ENCODE measurements at places on chromosomes 4 and X. TPM values are rescaled to one million over a fixed set of nuclear protein-coding genes. Genes with fewer than 3 reads are reported as not detected.

Gene UGT2A3
- not detected for total RNA-seq

Gene MAGED4
- 2.2 TPM for total RNA-seq

Gene TCEAL6
- 0.55 TPM for total RNA-seq

DNA sequence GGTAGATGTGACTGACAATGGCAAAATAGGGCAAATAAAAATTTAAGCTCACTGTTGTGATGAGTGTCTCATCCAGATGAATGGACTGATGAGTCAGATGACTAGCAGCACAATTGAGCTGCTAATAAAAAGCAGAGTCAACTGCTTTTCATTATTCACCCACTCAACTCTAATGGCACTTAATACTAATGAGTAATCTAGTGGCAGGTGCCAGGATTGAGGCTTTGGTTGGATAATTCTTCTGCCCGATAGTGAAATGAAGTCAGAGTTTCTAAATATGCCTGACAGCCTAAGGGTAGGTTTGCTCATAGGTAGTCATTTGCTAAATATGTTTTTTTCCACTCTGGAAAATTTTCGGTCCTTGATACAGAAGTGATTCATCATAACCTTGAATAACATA lies 10.4 kb downstream of the OGT start:
- no peak for DNase-seq

DNA sequence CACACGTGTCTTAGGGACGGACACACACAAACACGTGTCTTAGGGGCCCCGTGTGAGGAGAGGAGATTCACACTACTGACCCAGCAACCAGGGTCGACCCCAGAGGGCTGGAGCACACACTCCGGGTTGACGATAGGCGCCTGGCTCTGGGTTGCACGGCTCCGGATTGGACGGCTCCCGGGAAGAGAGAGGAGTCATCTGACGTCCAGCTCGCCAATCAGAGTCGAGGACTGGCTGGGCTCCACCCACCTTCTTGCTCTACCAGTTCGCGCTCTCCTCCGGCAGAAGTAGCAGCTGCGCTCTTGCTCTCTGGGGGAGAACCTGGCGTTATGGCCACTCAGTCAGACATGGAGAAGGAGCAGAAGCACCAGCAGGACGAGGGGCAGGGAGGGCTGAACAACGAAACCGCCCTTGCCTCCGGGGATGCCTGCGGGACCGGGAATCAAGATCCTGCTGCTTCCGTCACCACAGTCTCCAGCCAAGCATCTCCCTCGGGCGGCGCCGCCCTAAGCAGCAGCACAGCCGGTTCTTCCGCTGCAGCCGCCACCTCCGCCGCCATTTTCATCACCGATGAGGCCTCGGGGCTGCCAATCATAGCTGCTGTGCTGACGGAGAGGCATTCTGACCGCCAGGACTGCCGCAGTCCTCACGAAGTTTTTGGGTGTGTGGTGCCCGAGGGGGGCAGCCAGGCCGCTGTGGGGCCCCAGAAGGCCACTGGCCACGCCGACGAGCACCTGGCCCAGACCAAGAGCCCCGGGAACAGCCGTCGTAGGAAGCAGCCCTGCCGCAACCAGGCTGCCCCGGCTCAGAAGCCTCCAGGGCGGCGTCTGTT lies 74.3 kb downstream of the NUDT10 start:
- DNase-seq: no peak

DNA sequence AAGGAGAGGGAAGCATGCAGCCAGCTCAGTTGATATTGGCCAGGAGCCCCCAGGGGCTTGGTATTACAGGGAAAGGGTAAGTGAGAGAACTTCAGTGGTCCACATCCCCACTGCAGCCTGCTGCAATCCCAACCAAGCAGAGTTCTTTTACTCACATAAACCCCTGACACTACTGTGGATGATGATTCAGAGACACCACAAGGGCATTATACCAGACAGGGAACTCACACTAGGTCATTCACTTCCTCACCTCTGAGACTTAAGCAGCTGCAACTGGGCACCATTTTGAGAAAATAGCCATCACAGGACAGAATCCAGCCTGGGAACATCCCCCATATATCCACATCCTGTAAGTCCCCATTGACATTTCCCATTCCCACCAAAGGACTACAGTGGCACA lies 248.0 kb downstream of the INPP4B start:
- DNase-seq: no peak

- no peak for DNase-seq
These were observed 406.1 kb upstream of the TRAM1L1 start for GRCh38 chr4:117491516-117491915.

- DNase-seq: no peak
These were observed 79.5 kb downstream of the PRKG2 start for GRCh38 chr4:81135501-81135900.

DNA sequence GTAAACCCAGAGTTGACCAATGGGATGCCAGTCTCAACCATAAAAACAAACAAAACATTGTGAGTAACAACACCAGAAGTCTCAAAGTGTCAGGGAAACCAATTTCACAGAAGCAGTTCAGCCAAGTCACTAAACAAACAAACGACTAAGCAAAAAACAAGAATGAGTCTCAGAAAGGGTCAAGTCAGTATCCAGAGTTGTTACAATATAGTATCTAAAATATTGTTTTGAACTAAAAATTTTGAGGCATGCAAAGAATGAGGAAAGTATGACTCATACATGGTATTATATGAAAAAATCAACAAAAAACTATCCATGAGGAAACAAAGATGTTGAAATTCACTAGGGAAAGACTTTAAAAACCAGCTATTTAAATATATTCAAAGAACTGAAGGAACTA lies 70.6 kb downstream of the AR start:
- no peak for DNase-seq

GRCh38 chr4:156654410-156654809 lies 317.2 kb downstream of the PDGFC start:
- no peak for DNase-seq

Gene AMTN
- total RNA-seq: not detected

- DNase-seq: no peak
These were observed 52.8 kb upstream of the PSAPL1 start for GRCh38 chr4:7487502-7487901.

Gene ENPP6
- 0.19 TPM for total RNA-seq

GRCh38 chrX:136219893-136220292 lies 31.3 kb downstream of the MAP7D3 start:
- no peak for DNase-seq

Gene XAGE2
- not detected for total RNA-seq

- no peak for DNase-seq
These were observed 2.2 kb downstream of the KCND1 start for GRCh38 chrX:48969471-48969870.

GRCh38 chr4:40550948-40551462 lies 78.7 kb downstream of the RBM47 start:
- no peak for DNase-seq

Gene RPL10
- total RNA-seq: 2,861 TPM

DNA sequence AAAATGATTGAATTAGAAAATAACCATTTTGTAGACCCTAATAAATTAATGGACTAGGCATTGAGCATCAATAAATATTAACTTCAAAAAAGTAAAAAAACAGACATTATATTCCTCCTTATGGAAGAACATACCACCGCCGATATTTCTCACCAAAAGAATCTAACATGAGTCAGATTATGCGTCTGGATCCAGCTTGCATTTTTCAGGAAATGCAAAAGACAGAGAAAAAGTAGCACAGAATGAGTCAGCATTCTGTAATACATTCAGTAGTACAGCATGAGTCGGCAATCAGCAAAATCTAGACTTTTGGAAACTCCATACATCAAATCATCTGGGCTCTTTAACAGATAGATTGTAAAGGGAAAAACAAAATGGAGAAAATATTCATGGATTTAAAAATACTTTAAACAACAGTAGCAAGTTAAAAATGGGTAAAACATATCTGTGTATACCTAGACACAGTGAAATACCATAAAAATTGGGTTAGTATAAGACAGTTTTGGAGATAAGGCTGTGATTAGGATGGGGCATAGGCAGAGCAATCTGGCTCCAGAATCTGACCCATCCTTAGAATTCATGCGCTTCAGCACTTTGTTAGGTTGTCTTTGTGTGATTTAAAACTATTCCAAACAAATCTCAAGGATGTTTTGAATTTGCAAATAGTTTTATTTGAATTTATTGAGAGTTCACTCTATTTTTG lies 633.0 kb upstream of the FAM241A start:
- no peak for DNase-seq

GRCh38 chr4:119517361-119518229 lies 111.0 kb downstream of the PDE5A start:
- no peak for DNase-seq

Gene TAPT1
- 56.8 TPM for total RNA-seq

DNA sequence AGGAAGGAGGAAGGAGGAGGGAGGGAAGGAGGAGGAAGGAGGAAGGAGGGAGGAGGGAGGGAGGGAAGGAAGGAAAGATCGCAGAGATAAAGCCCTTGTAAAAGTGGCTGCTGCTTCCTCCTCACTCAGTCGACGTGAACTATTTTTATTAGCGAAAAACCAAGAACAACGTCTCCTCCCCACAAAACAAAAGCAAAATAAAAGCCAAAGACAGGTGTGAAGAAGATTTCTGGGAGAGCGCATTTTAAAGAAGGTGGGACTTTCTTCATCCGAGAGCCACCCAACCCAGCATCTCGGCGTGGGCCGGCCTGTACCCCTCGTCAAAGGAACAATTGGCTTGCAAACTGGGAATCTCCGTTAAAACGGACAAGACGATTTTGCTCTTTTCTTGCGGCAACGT lies 40.7 kb upstream of the ASMTL start:
- DNase-seq: no peak

Measured in aorta (tissue), 5 donors.